Hindlimb muscle (tissue), 1 donor: ENCODE measurements at places on chromosomes 2 and 18. TPM values are rescaled to one million over a fixed set of nuclear protein-coding genes. Genes with fewer than 3 reads are reported as not detected.

DNA sequence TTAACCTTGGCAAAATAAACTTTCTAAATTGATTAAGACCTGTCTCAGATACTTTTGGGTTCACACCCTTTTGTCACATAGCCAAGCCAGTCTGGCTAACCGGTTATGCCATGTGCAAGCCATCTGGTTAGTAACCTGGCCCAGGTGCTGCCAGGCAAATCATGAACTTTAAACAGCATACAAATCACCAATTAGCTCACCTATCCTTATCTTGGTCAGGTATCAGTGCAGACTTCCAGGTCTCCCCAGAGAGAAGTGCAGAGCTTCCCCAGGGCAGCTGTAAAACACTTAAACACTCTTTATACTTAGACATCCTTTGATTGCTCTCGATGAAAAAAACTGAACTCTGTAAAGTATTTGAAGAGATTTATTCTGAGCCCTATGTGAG, 14.9 kb upstream of the MC5R start:
- DNase-seq = no peak

- peak; percentile 90 for DNase-seq
Measured at GRCh38 chr2:28391564-28392296, 928 bp upstream of the FOSL2 start.

DNA sequence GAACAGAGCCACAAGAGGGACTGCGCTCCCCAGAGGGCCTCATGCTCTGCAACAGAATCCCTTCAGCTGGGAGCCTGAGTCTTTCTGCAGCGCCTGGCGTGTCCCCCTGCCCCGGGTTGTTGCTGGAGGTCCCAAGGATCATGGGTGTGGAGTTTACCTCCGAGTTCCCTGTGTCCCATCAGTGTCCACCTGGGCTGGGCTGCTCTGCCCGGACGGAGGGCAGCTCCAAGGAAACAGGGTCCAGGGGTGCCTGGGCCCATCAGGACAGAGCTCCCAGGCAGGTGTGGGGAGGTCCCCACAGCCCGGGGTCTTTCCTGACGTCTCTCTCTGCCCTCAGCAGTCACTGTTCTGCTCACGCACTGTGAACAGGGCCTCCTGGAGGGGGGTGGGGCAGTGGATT, 63.5 kb downstream of the EMILIN2 start:
- no peak for DNase-seq

- DNase-seq = no peak
Measured at GRCh38 chr2:95353613-95354468, 48.7 kb upstream of the FAHD2A start.

DNA sequence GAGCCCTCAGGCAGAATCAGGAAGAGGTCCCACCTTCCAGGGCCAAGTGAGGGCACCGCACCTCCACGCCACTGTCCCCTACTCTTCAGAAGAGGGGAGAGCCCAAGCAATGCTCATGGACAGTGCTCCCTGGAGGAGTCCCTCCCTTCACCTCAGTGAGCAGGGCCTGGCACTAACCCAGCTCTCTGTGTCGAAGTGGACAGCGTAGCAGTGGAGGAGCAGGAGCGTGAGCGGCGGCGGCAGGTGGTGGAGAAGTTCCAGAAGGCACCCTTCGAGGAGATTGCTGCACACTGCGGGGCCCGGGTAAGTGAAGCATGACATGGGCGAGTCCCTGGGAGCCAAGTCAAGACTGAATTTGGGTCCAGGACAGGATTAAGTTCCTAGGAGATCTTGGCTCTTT, 16.7 kb downstream of the POMC start:
- no peak for DNase-seq

- no peak for DNase-seq
Measured at GRCh38 chr2:32479993-32480392, 123.2 kb downstream of the BIRC6 start.

- DNase-seq = no peak
Measured at GRCh38 chr2:240662681-240663080, 20.0 kb downstream of the AQP12B start.

- no peak for DNase-seq
Measured at GRCh38 chr2:127715778-127716449, 14.6 kb downstream of the SFT2D3 start.

Gene CD207
- polyA plus RNA-seq = 0.27 TPM
